Stimulated activated CD8-positive, alpha-beta memory T cell treated with anti-CD3 and anti-CD28 coated beads, Interleukin-4, amount 100 ng/mL, for 4 hours (primary cell): ENCODE measurements at places on chromosomes 1 and 21.
A peak's percentile ranks its signal among the peaks of the same experiment; 100 is the strongest.

DNA sequence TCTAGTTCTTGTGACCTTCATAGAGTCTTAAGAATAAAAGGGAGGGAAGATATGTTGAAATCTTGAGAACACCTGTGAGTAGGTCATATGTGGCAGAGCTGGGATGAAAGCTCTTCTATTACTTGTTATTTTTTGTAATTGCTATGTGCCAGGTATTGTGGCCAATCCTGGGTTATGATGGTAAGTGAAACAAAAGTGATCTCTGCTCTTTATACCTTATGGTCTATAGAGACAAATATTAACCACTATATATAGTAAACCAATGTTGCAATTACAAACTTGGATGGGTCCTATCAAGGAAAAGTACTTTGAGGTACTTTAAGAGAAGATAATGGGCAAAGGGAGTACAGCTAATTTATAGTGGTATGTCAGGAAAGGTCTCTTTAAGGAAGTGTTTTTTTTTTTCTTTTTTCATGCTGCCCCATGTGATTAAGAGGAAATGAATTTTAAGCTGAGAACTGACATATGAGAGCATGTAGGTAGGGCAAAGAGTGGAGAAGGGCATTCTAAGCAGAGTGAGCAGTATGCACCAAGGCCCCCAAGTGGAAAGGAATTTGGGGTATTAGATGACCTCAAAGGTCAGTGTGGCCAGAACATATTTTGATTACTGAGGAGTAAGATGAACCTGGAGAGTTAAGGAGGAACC is 43.3 kb downstream of the POU2F1 start:
- DNase-seq: no peak

- no peak for DNase-seq
Observed at GRCh38 chr21:34688145-34688544, 19.4 kb downstream of the CLIC6 start.

- DNase-seq: no peak
Observed at GRCh38 chr1:169128562-169128961, 22.1 kb downstream of the ATP1B1 start.

GRCh38 chr1:23867542-23867894 is 572 bp downstream of the FUCA1 start:
- no peak for DNase-seq

DNA sequence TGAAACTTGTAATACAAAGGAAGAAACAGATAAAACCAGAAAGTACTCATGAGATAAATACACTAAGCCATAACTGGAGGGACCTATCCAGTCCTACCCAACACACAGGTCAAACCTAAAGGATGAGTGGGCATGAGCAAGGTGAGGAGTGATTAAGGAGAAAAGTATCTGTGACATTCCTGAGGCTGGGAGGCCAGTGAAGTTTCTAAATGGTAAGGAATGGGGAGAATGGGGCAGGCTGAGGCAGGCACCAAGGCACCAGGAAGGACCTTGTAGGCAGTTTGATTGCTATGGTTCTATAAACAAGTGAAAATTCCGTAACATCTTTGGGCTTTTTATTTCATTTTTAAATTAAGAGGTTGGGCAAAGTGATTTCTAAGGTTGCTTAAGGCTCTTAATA is 10.4 kb downstream of the DDX59 start:
- DNase-seq: no peak

- DNase-seq: no peak
Observed at GRCh38 chr1:248697907-248698306, 4.7 kb downstream of the OR14I1 start.

GRCh38 chr21:14886001-14886400 is 178.8 kb downstream of the NRIP1 start:
- DNase-seq: no peak

GRCh38 chr1:21783679-21784603 is 992 bp upstream of the USP48 start:
- DNase-seq: no peak

GRCh38 chr1:59690171-59690930 is 124.4 kb upstream of the HOOK1 start:
- DNase-seq: no peak

DNA sequence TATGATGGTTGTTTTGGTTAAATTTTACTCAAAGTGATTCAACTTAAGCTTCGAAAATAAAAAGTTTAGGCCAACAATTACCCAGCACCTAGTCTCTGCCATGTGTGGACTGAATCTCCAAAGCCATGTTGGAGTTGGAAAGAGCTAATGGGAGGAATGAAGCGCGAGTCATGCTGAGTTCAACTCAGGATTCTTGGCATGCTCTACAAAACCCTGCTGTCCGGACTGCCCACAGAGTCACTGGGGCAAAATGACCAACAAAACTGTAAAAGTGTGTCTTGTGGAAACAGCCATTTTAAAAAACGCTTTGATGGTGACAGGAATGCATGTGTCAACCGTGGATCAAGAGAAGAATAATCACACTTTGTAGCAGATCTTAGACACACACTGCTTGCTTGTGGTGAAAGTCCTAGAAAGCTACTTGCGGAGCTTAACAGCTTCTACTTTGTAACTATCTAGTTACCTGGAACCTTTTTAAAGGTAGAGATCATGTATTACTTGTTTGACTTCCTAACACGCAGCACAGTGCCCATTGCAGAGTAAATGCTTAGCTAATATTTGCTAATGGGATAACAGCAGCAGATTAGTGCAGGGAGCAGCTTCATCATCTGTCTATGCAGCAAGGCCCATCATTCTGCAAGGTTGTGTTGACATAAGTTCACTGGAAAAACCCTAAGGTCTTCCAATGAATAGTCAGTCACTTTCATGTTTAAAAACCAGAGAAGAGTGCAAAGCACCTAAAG is 7.0 kb upstream of the GBP6 start:
- DNase-seq: no peak

DNA sequence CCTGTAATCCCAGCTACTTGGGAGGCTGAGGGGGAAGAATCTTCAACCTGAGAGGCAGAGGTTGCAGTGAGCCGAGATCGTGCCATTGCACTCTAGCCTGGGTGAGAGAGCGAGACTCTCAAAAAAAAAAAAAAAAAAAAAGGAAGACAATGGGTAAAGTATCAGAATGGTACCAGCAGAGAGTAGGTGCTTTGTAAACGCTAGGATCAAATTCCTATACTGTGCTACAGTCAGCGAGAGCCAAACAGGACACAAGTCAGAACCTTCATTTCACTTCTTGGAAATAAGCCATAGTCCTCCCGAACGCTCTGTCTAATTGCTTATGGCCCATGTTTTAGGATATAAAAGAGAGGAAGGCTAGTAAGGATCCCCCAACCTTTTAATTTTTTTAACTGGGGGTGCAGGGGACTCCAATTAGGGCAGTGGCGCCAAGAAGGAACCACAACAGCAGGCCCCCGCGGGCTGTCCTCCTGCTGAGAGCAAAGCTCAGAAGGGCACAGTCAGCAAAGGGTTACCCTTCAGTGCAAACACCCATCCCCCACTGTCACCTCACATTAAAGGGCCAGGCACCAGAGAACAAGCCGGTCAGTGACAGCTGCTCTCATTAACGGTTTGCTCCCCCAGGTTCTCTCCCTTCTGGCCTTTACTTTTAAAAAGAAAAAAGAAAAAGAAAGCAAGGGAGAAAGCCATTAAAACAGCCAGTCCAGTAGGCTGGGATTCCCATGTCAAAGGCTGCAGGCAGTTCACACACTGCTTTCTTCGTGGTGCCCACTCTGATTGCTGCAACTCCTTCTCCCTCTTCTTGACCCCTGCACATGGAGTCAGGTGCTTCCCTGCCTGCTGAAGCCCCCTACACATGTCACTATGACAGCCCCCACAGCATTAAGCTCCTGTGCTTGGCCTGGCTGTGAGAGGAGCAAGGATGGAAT is 69.4 kb downstream of the PLPP3 start:
- no peak for DNase-seq

- DNase-seq: no peak
Observed at GRCh38 chr21:42084079-42084478, 13.0 kb downstream of the UMODL1 start.

DNA sequence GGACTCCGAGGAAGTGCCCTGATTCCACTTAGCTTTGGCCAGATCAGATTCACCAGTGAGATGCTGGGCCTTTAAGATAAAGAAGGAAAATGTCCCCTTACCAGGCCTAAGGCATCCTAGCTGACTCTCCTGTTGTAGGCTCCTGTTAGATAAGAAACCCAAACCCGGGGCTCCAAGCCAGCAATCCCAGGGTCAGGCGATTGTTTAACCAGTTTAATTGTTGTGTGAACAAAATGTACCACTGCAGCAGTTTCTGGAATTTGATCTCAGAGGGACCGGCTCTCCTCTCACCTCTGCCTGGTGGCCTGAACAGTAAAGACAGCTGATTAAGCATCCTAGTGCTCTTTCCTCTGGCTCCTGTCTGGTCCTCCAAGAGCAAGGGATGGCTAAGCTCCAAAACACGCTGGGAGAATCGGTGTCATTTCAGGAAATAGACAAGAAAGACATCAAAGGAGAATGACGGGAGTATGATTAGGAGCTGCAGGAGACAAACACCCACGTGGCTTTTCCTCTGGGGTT is 9.3 kb upstream of the KLHDC8A start:
- DNase-seq: no peak

GRCh38 chr1:11541956-11542355 is 63.0 kb downstream of the DISP3 start:
- DNase-seq: no peak

GRCh38 chr1:50329332-50329932 is 93.8 kb downstream of the DMRTA2 start:
- DNase-seq: no peak

GRCh38 chr1:68230484-68230802 is 1.9 kb downstream of the WLS start:
- no peak for DNase-seq

DNA sequence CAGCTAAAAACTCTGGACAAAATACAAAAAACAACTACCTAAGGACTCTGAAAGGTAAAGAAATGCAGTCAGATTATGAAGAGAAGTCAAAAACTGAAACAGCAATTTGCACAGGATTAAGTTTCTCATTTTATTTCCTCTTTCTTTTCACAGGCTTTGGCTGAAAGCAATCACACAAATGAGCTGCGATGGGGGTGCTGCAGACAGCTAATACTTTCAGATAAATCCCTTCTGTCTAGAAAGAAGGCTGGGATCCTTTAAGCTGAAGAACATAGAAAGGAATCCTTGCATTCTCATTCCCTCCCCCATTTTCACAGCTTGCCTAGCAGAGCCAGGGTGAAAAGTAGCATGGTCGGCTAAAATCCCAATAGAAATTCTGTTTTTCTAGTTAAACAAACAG is 32.0 kb upstream of the PRDX6 start:
- no peak for DNase-seq

DNA sequence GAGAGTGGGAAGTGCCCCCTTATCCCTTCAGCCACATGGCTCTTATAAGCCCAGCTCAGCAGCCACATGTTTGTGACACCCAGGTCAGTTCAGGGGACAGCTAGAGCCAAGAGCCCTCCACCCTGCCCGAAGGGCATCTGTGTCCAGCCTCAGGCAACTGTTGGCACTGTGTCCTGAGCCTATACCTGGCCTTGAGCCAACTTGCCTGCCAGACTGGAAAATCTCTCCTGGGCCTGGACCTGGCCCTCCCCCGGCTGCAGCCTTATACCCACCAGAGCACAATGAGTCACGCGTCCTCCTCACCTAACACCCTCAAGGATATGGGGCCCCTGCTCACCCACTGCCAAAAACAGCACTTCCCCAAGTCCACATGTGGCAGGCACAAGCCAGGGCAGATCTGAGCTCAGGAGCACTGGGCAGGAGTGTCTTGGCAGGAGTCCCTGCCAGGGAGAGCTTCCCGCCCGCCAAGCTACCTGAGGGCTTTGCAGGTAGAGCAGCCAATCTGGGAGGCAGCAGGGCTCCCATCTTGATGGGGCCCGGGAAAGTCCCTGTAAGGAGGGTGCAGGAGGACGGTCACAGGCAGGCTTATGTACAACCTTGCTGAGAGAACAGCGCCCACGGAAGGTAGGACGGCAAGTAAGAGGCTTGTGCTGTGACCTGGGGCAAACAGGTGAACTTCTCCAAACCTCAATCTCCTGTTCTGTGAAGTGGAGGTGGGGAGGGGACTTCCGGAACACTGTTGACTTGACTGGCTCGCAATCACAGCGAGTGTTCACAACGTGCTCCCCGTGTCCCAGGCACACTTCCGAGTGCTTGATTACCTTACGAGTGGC is 19.8 kb upstream of the HSPG2 start:
- peak; percentile 21 for DNase-seq

GRCh38 chr1:90694846-90695245 is 22.3 kb downstream of the BARHL2 start:
- no peak for DNase-seq

DNA sequence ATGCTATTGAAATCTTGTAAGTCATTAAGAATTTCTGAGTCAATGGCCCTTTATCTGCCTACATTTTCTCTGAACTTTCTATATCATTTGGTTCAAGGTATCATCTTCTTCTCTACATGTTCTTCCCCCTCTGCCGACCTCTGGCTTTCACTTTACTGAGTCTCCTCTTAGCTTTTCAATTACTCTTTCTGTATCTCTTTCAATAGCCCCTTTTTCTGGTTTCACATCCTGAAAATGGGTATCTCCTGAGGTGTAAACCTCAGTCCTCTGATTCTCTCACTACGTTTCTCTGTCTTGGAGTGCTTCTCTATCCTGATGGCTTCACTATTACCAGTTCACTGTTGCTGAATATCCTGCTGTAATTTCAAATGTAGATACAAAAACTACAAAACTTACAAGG is 98.9 kb downstream of the LYST start:
- DNase-seq: no peak

- no peak for DNase-seq
Observed at GRCh38 chr1:91617285-91617765, 116.7 kb downstream of the CDC7 start.

DNA sequence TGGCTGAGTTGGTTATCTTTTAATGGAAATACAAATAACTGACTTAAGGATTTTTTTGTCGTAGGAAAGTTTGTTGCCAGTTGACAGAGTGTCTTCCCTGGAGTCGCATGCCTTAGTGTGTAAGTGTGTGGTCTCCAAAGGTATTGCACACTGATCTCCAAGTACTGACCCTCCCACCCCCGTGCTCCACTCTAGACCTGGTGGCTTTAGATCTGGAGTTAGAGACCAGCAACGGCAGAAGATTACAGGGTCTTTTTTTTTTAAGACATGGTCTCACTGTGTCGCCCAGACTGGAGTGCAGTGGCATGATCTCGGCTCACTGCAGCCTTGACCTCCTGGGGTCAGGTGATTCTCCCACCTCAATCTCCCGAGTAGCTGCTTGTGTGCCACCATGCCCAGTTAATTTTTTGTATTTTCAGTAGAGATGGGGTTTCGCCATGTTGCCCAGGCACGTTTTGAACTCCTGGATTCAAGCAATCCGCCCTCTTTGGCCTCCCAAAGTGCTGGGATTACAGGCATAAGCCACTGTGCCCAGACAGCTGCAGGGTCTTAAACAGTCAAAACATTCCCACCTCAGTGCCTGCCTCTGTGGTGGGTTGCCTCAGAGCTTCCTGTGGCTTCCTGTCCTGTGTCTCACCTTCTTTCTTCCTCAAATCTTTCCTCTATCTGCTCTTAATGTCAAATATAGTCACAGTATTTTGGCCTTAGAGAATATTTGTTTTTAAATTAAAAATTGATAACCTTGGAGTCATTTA is 6.9 kb downstream of the TRAPPC10 start:
- DNase-seq: no peak

- no peak for DNase-seq
Observed at GRCh38 chr1:218880484-218881060, 293.1 kb upstream of the LYPLAL1 start.
